ENCODE measurements at places on chromosomes 13 and 19.

- DNase-seq, result no peak
Measured at GRCh38 chr13:111562716-111563115, 242.3 kb downstream of the TEX29 start.

- DNase-seq, result no peak
Measured at GRCh38 chr19:2255982-2256685, at the start of gene JSRP1. Gene JSRP1, minus strand, starts transcription at chr19:2256417. Its CDS starts 1,103 bp downstream, at chr19:2255314.

GRCh38 chr19:34265221-34265650 lies 10.9 kb downstream of the GARRE1 start:
- DNase-seq, result no peak

DNA sequence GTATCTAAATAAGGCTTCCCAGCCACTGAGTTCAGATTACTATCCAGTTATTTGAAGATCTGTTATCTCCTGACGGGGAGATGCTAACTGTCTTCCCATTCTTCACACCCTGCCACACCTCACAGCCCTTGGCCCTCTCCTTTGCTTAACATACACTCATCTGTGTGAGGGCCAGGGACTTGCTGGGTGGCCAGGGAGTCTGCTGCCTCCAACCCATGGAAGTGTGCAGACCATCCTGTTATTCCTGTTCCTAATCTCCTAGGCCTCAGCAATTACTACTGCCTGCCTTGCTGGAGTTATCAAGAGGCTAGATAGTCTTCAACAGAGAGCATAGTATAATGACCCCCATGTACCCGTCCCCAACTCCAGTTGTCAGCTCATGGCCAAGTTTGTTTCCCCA lies 36.2 kb upstream of the GTF3A start:
- DNase-seq, result no peak

- no peak for DNase-seq
Measured at GRCh38 chr13:90201202-90201601, 1146.3 kb upstream of the MIR17HG start.

DNA sequence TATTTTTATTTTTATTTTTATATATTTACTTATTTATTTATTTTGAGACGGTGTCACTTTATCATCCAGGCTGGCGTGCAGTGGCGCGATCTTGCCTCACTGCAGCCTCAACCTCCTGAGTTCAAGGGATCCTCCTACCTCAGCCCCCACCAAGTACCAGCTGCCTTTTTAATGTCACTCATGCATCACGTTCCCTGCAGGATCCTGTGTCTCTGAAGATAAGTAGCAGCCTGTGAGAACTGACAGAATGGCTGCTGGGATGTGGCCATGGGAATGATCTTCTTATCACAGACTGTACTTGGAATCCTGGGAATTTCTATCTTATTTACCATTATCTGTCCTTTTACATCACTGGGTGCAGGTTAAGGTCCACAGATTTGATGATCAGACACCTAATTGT lies 9.2 kb upstream of the ZNF761 start:
- DNase-seq, result no peak

GRCh38 chr19:35060160-35060855 lies 18.8 kb downstream of the HPN start:
- DNase-seq, result no peak

DNA sequence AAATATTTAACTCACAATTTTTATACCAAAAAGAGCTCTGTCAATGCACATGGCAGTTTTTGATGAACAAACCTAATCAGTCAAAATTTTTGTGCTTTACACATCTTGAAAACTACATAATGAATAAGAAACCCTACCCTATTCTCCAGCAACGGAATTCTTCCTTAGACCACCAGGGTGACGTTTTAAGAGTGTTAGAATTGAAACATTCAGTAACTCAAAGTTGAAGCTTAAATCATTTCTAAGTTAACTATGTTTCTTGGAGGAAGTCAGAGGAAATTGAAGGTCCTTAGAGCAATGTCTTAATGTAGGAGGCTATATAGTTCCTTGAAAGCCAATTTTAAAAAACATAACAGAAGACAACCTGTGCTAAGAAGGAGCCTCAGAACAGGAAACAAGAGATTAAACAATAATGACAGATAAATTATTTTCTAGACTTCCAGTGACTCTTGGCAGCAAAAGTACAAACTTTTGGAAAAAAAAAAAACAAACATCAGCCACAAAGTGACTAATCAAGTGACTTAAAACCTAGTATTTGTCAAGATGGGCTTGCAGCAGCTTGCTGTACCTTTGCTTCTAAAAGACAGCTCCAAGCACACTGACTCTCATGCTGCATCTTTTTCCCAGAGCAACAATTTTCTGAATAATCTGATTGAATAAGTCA lies 6.2 kb downstream of the SPRY2 start:
- no peak for DNase-seq

GRCh38 chr13:110194451-110194850 lies 112.5 kb downstream of the COL4A1 start:
- DNase-seq, result no peak

DNA sequence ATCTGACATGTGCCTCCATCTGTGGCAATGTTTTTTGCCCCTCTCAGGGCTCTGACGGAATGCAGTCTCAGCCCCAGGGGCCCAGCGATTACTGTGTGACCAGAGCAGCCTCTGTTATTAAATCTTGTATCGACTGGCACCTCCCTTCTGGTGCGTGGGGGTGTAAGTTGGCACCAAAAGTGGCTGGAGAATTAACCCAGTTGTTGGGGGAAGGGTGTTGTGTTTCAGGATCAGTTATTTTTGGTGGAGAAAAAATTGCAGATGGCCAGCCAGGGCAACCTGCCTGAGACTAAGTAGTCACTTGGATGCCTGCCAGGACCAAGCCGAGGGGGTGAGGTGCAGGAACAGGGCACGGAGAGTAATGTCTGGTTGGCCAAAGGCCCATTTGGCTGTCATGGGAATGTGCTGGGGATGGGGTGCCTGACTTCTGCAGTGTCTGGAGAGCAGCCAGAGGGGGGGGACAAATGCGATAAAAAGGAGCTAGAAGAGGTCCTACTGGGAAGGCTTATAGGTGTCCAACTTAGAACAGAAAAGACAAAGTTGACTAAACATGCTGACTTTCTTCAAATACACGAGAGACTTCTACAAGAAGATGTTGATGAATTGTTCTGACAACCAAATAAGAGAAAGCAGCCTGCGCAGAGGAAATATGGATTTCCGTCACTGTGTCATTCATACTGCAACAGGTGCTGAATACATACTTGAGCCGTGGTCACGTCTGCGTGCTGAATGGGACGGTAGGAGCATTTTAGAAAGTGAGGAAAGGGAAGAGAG lies 69.8 kb downstream of the SIAH3 start:
- DNase-seq, result no peak

DNA sequence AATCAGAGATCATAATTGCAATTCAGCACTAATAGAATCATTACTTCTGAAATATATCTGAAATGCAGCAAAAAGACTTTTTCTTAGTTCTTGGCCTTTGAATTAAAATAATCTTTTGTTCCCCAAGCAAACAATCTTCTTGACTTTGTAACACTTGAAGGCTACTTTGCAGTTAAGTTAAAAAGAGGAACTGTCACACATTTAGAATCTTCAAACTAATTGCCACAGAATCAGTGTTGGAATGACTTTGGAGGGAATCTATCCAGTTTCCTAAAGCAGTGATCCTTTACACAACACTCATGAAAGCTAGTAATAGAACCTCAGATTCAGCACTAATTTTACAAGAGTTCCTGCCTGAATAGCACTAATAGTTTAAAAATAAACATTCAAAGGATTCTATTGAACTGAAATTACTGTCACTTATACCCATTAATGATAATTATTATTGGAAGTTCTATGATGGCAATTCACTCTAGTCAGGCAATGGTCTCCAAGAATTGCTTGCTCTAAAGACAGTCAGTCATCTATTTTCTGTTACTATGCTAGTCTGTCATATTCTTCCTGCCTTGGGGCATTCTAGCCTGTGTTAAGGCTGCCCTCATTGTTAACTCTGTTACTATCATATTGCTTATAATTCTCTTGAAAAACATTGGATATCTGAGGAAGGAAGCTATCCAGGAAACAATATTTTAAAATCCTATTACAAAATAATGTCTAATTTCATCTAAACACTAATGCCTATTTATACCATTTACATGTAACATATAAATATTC lies 362.4 kb downstream of the DIAPH3 start:
- DNase-seq, result no peak

DNA sequence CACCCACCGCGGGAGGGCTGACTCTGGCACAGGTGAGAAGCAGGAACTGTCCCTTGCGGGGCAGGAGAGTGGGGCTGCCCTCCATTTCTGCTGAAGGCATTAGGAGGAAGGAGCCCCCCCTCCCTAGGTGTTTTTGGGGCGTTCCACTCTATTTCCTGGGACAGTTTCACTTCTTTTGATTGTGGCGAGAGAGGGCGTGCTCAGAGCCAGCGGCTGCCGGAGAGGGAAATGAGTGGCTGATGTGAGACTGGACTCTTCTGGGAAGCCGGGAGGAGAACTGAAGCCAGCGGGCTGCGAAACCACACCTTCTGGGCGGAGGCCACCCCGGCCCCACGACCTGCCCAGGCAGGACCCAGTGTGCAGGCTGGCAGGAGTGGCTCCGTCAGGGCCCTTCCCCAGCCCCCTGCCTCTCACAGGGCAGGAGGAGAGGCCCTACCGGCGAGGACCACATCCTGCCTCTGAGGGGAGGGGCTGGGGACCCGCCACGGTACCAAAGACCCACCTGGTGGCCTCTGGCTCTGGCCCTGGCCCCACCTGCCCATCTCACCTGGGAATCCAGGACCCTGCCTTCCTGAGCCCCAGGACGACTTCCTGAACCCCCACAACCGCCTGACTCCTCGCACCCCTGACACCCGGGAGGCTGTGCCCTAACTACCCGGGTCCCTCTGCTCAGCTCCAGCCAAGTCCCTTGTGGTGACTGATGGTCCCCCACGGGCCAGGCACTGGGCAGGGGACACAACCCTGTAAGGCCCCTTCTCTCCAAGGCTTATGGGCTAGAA lies 25.9 kb downstream of the MPND start:
- peak; percentile 51 for DNase-seq

DNA sequence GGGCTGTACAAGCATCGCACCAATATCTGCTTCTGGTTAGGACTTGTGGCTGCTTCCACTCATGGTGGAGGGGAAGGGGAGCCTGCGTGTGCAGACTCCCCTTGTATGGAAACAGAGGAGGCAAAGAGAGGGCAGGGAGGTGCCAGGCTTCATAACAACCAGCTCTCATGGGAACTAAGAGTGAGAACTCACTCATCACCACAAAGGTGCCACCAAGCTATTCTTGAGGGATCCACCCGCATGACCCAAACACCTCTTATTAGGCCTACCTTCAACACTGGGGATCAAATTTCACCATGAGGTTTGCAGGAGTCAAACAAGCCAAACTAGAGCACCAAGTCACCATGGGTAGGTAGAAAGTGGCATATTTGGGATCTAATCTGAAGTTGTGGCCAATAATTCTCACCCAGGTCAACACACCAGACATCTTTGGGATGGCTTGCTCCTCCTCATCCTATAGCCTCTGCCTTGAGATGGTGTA lies 46.4 kb downstream of the RUBCNL start:
- no peak for DNase-seq

DNA sequence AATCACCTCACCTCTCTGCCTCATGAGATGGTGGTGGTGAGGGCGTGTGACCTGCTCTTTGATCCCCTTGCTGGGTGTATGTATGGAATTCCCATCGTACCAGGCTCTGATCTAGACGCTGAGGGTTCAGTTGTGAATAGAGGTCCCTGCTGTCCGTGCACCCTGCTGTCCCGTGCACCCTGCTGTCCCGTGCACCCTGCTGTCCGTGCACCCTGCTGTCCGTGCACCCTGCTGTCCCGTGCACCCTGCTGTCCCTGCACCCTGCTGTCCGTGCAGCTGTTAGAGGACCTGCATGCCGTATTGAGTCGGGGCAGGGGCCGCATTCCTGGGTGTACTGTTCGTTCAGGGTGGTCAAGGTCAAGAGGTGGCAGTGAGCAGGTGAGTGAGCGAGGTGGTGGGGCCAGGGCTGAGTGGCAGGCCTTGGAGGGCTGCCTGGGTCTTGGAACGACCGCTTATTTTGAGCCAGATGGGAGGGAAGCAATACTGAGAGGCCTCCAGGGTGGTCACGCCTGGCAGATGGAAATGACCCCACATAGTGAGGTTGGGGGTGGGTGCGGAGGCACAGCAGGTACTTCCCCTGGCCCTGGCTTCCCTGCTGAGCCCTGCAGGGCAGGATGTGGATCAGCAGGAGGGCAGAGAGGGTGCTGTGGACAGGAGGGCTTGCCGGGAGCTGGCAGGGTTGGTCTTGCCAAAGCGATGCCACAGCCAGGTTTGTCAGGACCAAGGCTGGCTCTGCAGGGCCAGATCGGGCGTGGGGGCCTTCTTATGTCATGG lies 4.6 kb upstream of the EPN1 start:
- no peak for DNase-seq

GRCh38 chr19:11175920-11176319 lies 20.3 kb upstream of the SPC24 start:
- DNase-seq, result no peak

- no peak for DNase-seq
Measured at GRCh38 chr19:590396-590745, 690 bp downstream of the HCN2 start.

DNA sequence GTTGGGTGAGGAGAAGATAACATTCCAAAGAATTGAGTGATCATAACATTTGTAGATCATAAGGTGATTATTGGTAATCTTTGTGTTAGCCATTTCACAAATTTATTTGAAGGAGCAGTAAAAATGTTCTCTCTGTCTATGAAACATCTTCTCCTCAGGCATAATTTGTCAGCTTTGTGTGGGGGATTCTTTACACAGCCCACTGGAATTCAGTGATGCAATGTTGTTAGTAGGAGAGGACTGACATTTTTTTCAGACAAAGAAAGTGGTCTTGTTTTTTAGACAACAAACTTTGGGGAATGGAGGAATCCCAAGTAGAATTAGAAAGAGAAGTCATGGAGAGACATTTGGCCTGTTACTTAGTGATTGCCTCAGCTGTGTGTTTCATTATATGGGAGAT lies 100.3 kb downstream of the ITGBL1 start:
- DNase-seq, result no peak

DNA sequence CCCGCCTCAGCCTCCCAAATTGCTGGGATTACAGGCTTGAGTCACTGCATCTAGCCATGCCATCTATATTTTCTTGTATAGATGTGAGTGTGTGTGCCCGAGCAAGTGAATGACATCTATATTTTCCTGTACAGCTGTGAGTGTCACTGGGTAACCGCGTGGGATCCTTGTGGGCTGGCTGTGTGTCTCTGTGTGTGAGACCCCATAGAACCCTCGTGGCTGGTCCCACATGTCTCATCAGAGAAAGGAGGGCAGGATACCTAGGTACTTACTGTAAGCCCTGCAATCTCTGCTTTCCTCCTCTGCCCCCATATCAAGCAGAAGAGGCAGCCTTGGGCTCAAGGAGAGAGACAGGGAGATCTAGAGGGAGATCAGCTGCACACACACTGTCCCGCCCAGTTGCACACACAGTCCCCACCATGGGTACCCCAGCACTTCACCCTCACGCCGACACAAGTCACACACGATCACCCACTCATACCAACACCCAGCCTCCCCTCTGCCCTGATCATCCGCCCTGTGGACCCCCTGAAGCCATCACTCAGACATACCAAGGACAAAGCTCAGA lies 655 bp downstream of the DENND1C start:
- DNase-seq, result no peak

GRCh38 chr19:35693835-35694599 lies 10.3 kb upstream of the ZBTB32 start:
- DNase-seq, result peak; percentile 93

Data from stimulated activated CD4-positive, alpha-beta T cell treated with anti-CD3 and anti-CD28 coated beads, Interleukin-2, amount 100 ng/mL, for 48 hours (primary cell).